ENCODE measurements at places on chromosomes 7 and 10.

- no peak for DNase-seq
Measured at GRCh38 chr7:73429215-73429614, 4.4 kb upstream of the FZD9 start.

DNA sequence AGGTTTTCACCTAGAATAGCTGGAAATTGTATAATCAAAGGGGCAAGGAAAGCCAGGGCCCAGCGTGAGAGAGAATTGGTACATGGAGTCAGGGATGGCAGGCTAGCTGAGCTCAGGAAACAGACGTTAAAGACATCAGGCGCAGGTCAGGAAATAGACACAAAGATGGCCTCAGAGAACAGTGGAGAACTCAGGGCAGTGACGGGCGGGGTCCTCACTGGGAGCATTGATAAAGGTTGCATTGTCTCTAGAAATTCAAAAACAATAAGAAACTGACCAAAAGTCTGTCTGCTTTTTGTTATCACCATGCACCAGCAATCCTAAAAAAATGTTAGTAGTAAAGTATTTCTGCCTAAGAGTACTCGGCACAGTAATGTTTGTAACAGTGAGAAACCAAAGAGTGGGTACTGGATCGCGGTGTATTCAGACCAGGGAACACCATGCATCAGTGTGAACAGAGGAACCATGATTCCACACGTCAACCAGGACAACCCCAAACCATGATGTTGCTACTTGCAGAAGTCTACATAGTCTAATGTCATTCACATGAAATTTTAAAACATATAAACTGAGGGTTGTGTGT is 81.9 kb upstream of the AUTS2 start:
- no peak for DNase-seq

- DNase-seq: no peak
Measured at GRCh38 chr10:33382921-33383713, 48.6 kb upstream of the NRP1 start.

GRCh38 chr10:29627201-29628132 is 7.3 kb downstream of the SVIL start:
- DNase-seq: no peak

DNA sequence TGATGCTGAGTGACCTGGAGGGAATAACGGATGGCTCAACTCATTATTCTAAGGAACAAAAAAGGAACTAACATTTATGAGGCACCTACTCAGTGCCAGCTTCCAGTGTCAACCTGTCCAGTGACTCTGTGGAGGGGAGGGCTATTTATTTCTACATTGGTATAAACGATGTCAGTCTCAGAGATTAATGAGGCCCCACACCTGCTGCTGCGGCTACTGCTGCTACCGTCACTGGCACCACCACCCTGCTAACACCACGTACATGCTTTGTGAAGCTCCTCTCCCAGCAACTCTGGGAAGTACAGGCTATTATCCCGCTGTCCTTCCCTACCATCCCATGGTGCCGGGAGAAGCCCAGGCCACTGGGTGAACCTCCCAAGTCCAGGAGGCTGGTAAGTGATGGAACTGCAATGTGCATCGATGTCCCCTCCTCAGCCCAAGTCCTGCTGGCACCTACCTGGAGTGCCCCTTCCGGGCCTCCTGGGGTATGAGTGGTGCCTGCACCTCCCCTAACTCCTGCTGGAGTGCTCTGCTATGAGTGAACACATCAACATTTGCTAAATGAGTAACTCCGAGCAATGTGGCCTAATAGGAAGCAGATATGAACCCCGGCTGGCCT is 101.5 kb downstream of the ARHGAP22 start:
- DNase-seq: no peak

GRCh38 chr7:158957510-158957906 is 101.2 kb downstream of the DYNC2I1 start:
- DNase-seq: no peak

DNA sequence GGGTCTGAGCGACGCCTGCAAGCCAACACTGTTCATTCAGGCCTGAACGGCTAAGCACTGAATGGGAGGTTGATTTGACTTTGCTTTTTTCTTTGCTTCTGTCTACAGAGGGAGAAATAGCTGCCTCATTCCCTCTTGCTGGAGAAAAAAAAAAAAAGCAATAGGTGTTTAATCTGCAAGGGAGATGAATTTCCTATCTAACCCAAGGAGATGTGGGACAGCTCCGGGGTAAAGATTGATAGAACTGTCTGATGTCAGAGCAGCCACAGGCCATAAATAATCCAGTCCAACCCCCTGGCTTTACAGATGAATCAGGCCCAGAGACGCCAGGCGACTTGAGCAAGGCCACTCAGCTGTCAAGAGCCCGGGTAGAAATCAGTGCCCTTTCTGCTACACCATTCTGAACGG is 168.0 kb downstream of the ARHGAP12 start:
- no peak for DNase-seq

DNA sequence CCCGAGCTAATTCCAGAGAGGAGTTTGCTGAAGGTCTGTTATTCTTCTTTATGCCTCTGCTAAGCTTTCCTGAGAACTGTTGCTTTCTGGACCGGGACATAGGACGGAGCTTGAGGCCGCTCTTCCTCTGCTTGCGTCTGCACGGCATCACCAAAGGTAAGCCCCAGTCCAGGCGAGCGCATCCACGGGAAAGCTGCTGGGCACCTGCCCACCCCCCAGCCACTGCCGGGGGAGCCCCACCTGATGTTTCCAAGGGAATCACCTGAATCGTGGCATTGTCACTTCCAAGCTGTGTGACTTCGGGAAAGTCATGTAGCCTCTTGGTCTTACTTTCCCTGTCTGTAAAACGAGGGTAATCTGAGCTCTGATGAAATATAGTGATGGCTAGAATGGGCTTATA is 45.1 kb upstream of the PLEKHA1 start:
- no peak for DNase-seq

- DNase-seq: no peak
Measured at GRCh38 chr10:21526860-21527597, 1.5 kb upstream of the SKIDA1 start.

DNA sequence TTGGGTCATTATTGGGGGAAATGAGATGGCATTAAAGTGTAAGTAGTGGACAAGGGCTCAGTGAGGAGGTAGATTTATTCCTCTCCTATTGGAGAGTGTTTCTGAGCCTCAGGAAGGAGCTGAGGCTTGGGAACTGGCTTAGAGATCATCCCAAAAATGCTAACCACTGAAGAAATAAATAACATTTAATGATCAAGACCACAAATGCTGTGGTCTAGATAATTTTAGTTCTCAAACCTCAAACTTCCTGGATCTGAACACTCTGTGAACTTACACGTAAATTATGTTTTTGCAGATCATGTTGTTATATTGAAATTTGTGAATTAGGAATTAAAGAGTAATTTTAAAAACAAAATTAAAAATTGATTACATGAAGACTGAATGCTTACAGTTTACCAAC is 27.3 kb downstream of the MDFIC start:
- DNase-seq: no peak

- DNase-seq: no peak
Measured at GRCh38 chr7:20607216-20607615, 8.3 kb upstream of the ABCB5 start.

- DNase-seq: no peak
Measured at GRCh38 chr10:110978204-110978603, 58.8 kb downstream of the SHOC2 start.

- no peak for DNase-seq
Measured at GRCh38 chr7:90666186-90666585, 70.1 kb downstream of the CDK14 start.

- no peak for DNase-seq
Measured at GRCh38 chr7:76063114-76063513, 15.2 kb downstream of the MDH2 start.

DNA sequence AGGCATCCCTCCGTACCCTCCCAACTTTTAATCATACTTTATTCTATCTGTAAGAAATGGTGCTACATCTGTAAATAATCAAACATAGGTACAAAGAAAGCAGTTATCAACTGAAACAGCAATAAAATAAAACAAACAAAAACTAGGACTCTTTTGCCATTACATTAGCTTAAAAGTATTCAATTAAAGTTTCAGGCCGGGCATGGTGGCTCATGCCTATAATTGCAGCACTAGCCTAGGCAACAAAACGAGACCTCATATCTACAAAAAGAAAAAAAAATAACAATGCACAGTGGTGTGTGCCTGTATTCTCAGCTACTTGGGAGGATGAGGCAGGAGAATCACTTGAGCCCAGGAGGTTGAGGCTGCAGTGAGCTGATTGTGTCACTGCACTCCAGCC is 161.9 kb downstream of the SGMS1 start:
- no peak for DNase-seq

DNA sequence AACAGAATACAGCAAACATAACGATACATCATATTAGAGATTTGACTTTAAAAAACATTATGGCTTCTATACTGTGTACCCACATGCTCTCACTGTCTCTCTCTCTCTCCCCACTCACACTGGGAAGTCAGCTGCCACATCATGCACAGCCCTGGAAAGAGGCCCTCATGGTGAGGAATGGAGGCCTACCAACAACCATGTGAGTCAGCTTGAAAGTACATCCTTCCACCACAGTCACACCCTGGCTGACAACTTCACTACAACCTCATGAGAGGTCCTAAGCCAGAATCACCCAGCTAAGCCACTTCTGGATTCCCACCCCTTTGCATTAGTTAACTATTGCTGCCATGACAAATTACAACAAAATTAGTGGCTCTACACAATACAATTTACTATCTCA is 23.3 kb upstream of the GPR22 start:
- DNase-seq: no peak

DNA sequence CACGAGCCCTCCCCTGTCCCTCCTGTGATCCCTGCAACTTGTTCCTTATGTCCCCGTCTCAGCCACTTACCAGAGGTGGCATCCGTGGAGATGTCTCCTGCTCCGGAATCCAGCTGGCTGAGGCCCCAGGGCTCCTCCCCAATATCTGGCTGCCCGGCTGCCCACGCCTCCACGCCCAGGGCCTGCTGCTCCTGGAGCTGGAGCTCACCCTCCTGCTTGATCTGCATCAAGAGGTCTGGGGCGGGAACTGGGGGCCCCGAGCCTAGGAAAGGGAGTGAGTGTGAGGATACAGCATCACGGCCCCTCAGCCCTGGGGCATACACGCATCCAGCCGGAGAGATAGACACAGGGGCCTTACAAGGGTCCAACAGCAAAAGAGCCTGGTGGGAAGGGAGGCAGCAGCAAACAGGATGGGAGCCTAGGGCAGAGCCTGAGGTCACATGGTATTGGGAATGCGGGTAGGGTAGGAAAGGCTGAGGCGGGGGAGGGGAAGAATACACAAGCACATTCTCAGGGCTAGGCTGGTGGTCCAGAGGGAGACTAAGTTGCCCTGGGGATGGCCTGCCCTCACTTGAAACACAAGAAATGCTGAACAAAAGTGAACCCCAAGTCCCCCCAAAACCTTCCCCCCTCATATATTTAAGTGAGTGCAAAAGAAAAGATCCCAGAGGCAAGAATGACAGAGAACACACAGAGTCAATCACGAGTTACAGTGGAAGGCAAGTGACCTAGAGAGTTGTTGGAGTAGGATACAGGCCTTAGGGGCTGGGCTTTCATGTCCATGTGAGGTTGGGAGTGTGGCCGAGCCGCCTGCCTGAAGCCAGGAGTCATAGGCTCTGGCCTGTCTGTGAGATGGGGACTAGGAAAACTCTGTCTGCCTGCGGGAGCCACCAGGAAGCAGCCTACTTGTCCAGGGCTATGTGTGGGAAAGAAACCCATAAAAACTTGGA is 16.9 kb upstream of the ZNF777 start:
- DNase-seq: no peak

GRCh38 chr7:135386181-135386580 is 123.7 kb downstream of the CNOT4 start:
- no peak for DNase-seq

- no peak for DNase-seq
Measured at GRCh38 chr7:23205909-23206767, 24.3 kb downstream of the NUP42 start.

DNA sequence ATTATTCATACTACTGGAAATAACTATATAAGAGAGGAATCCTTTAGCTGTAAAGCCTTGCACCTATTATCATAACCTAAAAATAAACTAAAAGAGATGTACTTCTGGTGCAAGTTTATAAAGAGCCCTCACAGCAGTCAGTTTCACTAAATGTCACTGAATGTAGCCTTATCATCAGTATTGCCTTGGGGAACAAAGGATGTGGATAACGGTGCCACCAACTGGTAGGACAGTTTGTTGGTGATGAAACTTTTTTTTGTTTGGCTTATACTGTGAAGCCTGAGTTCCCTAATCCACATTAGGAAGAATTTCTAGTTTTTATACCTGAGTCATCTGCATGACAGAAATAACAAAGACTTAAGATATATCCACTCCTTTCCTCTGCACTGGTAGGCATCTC is 117.9 kb upstream of the COL1A2 start:
- DNase-seq: no peak

GRCh38 chr10:21292763-21293517 is 232.5 kb downstream of the SKIDA1 start:
- no peak for DNase-seq

DNA sequence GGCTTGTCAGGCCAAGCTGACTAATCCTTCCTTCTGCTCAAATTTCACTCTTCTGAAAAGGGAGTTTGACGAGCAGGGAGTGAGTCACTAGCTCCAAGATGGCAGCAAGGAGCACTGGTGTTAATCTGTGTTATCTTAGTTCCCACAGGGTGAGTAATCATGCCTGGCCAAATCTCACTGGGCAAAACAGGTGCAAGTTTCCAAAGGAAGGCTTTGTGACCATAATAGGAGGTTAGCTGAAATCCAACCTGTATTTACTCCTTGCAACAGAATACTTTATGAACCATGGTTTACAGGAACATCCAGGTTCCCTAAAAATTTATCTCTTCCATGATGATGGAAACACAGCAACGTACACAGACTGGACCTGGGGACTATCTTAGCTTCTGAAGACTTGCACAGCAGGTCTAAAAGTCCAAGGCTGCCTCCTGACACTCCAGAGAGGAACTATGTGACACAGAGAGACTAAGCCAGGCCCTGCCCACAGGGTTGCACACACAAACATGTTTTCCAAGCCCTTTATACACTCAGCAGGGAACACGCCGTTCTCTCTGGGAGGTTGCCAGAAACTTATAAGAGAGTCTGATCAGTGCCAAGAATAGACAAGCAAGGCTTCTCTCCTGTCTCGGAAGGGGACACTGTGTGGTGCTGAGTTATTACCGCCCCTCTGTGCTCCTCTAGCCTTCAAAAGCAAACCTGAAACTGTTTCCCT is 46.3 kb downstream of the PDK4 start:
- DNase-seq: no peak

GRCh38 chr7:54799792-54800191 is 40.8 kb upstream of the SEC61G start:
- DNase-seq: no peak

All from HuH-7 (cell line).